ENCODE measurements at places on chromosomes 12 and 14.

DNA sequence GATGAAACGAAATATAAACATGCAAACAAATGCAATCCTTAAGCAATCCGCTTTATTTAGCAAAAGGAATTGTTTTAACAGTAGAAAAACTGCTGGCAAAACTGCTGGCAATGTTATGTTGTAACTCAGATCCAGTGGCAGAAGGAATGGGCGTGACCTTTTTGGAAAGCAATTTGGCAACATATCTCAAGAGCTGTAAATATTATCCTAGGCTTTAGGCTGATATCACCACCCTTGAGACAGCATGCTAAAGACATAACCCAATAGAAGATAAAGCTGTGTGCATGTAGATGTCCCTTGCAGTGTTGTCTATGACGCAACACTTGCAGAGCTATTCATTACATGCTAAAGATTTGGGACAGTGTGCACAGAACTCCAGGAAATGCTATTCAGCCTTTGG, 138.5 kb downstream of the DICER1 start:
- no peak for DNase-seq

- DNase-seq = no peak
Observed at GRCh38 chr14:73014105-73014504, 12.8 kb downstream of the ZFYVE1 start.

DNA sequence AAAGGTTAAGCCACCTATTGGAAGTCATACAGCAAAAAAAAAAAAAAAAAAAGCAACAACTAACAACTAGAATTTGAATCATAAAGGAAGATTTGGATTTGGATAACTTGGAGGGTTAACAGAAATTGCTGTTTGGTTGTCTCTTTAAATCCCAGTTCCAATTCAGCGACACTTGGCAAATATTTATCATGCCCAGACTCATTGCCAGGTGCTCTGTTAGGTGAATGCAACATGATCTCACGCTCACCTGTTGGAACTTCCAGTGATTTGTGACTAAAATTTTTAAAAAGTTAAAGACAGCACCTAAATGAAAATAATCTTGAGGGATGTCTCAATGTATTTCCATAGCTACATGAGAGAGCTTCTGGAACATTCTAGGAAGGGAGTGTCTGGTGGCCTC, 103.7 kb downstream of the TBX3 start:
- no peak for DNase-seq

GRCh38 chr14:56185992-56186391, 67.8 kb downstream of the PELI2 start:
- no peak for DNase-seq

DNA sequence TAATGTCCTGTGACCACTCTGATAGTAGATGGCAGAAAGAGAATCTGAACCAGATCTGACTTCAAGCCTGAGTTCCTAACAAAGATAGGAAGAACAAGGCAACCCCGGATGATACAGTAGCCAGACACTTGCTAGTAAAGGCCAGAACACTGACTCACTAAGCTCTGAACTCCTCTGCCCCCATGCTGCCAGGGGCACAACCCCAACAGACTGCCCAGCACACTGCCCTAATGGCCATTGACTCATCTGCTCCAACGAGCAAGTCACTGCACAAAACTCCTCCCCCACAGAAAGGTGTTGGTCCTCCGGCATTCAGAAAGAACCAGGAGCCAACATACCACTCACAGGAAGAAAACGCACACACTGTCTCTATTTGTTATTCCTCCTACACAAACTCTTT, 179.6 kb upstream of the NUDT4 start:
- no peak for DNase-seq

GRCh38 chr12:83827193-83827592, 1085.4 kb downstream of the SLC6A15 start:
- no peak for DNase-seq

GRCh38 chr12:25585662-25586061, 32.6 kb upstream of the LMNTD1 start:
- DNase-seq = no peak

GRCh38 chr14:20720741-20721140, 24.9 kb upstream of the EDDM3A start:
- DNase-seq = no peak

DNA sequence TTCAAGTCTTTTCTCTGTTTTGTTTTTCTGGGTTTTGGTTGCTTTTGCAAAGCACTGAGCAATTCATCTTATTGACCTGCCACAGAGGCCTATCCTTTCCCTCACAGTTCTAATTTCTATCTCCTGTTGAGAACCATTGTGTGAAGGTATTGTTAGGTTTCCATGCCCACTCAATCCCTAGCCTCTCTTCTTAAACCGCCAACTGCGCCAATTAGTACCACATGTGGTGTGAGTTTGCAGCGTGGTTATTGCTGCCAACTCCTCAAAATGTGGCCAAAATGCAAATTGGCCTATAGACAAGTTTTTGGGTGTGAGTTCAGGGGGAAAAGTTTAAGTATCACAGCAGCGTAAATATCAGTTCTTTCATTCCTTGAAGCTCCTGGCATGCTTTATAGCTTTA, 232.6 kb downstream of the FLRT2 start:
- peak; percentile 40 for DNase-seq

DNA sequence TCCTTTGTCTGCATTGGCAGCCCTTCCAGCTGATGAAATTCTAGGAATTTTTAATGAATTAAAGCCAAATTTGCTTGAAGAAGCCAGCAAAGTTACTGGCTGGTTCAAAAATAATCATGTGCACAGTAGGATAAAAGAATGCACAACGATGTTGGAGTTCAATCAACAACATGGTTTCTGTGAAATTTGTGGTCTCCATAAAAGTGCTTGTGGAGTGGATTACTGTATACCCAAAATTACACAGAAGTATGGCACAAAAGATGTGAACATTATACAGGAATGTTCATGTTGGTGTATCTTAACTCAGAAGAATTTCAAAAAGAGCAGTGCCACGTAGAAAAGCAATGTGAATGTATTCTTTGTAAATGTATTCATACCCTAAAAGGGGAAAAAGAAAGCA, 105.0 kb upstream of the METAP2 start:
- DNase-seq = no peak

- DNase-seq = no peak
Observed at GRCh38 chr12:112288638-112289037, 93.6 kb downstream of the HECTD4 start.

- DNase-seq = no peak
Observed at GRCh38 chr12:53843545-53843944, 91.8 kb upstream of the CISTR start.

DNA sequence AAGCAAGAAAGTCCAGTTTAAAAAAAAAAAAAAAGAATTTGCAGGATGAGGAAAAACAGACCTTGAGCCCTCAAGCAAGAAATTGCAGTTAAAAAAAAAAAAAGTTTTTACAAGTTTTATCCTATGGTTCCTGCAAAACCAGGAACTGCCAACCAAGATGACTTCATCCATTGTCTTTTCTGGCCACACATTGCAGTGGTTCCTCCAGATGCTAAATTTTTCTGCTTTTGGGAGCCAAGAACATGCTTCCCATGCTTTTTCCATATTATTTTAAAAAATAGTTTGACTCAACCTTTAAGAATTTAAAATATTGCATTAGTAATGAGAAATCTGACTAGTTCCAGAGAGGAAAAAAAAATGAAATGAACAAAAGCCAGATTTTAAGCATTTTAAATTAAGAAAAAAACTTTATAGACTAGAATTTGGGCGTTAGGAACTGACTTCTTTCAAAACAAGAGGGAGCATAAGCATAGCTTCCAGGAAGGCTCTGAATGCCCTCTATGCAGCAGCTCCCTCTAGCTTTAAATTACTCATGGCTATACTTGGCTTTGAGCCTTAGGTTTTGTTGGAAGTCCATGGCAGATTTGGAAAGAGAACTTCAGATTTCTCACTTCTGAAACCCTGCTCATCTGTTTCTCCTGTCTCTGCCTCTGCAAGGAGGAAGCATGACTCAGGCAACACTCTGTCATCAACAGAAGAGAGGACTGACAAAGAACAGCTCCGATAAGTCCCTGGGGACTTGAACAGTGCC, 124.5 kb downstream of the GPR65 start:
- no peak for DNase-seq

- DNase-seq = no peak
Observed at GRCh38 chr14:36426836-36427235, 93.2 kb downstream of the NKX2-1 start.

DNA sequence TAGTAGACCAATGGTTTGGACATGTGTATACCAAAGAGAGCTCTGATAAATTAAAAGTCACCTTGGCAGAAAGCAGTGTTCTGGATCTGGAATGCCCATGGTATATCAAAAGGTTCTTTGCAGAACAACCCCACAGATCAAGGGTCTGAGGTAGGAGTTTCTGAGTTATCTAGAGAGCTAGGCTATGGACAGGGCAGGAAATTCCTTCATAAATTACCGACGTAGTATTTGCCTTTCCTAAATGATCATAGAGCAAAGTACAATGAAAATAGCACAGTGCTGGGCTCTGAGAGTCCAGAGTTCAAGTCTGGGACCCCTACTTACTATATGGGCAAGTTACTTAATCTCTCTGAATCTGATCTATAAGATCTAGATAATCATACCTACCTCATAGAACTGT, 35.3 kb upstream of the PELI2 start:
- no peak for DNase-seq

- no peak for DNase-seq
Observed at GRCh38 chr14:92413379-92413778, 90.4 kb downstream of the SLC24A4 start.

- DNase-seq = no peak
Observed at GRCh38 chr12:11981121-11981733, 89.5 kb upstream of the BCL2L14 start.

DNA sequence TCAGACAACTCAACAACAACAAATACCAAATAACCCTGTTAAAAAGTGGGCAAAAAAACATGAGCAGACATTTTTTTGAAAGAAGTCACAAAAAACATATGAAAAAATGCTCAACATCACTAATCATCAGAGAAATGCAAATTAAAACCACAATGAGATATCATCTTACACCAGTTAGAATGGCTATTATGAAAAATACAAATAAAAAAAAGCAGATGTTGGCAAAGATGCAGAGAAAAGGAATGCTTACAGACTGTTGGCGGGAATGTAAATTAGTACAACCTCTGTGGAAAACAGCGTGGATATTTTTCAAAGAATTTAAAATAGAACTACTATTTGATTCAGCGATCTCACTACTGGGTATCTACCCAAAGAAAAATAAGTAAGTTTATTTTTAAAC, 114.0 kb downstream of the SLC38A4 start:
- DNase-seq = no peak

GRCh38 chr14:96250485-96250884, 5.5 kb upstream of the BDKRB1 start:
- no peak for DNase-seq

DNA sequence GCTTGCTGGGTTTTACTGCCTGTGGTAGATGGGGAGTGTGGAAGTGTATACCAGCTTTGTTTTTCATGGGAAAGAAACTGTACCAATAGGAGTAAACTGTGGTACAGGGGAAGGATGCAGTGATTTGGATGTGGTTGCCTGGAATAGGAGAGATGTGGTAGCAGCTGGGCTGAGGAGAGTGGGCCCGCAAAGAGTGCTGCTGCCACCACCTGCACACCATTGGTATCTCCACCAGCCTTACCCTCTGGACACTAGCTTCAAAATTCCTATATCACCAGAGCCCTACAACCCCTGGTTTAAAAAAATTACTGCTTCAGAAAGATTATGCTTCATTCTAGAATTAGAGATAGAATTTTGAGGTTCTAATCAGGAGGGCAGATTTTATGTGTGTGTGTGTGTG, 53.6 kb downstream of the AKAP6 start:
- no peak for DNase-seq

DNA sequence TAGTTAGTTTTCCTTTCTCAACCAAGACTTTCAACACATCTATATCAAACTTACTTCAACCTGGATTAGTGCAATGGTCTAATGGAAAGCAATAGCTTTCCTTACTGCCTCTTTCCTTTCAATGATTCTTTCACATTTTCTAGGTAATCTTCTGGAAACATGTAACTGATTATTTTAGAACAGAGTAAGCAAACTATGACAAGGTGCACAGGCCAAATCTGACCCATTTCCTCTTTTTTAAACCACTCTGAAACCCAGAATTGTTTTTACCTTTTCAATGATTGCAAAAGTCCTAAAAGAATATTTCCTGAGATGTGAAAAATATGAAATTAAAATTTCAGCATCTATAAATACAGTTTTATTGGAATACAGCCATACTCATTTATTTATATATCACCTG, 81.6 kb upstream of the TMTC2 start:
- no peak for DNase-seq

GRCh38 chr12:99824900-99825542, 159.7 kb downstream of the ANKS1B start:
- no peak for DNase-seq

DNA sequence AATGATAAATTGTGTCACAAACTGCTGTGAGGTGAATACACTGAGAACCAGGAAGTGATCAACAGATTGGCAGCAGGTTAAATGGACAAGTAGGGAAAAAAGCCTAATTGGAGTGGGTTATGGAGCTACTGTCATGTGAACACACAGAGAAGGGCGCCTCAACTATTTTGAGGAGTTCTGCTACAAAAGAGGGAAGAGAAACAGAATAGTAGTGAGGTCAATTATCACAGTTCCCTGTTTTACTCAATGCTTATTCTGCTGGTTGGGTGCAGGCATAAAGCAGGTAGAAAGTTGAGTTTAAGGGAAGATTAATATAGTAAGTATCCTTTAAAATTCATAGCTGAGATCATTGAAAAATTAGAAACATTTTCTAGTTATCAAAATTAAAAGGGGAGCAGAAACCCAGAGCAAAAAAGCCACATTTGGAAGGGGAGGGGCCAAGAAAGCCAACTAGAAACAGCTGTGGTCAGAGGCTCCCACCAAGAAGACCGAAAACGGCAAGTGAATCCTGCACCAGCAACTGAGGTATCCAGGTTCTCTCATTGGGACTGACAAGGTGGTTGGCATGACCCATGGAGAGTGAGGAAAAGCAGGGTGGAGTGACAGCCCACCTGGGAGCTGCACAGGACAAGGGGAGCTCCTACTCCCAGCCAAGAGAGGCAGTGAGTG, 105.7 kb downstream of the ZC3H14 start:
- no peak for DNase-seq

- DNase-seq = no peak
Observed at GRCh38 chr14:31212893-31213292, 5.3 kb upstream of the HECTD1 start.

DNA sequence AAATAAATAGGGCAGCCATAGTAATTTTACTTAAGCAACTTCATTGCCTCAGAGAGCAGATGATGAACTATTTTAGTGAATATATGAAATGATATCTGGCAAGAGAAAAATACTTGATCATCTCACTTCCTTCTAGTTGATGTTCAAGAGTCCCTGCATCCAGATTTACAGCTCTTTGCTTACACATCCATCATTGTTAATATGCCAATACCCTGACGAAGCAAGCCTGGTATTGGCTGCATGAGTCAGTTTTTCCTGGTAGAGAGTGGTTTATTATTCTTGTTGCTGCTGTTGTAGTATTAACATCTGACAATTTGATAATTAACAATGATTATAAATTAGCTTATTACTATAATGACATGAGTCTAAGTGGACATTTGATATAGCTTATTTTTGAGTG, 681.9 kb downstream of the NRXN3 start:
- DNase-seq = no peak

DNA sequence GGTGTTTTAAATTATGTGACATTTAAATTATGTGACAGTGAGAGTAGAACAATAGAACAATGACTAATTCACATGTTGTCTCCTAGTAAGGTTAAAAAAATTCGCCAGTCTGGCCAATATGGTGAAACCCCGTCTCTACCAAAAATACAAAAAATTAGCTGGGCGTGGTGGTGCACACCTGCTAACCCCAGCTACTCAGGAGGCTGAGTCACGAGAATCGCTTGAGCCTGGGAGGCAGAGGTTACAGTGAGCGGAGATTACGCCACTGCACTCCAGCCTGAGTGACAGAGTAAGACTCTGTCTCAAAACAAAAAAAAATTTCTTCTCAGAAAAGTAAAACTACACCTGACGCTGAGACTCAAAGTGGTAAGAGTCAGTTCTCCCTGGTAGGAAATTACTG, 2.7 kb downstream of the CS start:
- DNase-seq = no peak
